ENCODE measurements at places on chromosomes 1 and 21.
A peak's percentile ranks its signal among the peaks of the same experiment; 100 is the strongest.

DNA sequence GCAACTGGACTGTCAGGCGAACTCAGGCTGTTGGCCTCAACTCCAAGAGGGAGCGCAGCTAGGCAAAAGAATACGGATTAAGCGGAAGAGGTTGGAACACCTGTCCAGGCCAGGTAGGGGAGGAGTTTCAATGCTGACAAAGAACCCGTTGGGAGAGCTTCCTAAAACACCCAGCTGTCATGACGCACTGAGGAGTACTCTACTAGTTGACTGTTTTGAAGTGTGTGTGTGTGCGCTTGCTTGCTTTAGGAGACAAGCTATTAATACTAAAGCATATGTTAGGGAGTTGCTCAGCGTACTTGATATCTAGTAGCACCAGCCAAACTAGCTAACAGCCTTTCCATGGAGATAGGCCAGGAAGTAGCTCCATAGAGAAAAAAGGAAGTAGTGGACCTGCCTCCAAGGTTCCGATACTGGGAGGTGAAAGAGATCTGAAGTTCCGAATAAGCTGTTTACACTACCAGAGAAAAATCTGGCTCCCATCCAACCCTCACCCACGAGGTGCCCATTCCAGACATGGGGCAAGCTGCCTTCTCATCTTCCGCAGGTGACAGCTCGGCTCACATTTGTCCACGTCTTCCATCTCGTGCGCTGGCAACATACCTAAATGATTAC is 974 bp upstream of the FNBP1L start:
- peak; percentile 48 for DNase-seq

DNA sequence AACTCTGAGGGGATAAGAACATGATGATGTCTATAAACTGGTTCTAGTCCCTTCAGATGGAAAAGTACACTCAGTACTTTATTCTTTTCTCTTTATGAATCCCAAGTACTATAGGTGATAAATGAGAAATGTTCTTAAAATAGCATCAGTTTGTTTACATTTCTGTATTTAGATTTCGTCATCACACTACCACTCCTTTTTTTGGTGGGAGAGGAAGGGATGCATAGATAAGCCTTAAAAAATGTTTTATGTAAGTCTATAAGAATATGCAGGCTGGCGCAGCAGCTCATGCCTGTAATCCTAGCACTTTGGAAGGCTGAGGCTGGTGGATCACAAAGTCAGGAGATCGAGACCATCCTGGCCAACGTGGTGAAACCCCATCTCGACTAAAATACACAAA is 144.8 kb downstream of the USP25 start:
- DNase-seq = no peak

DNA sequence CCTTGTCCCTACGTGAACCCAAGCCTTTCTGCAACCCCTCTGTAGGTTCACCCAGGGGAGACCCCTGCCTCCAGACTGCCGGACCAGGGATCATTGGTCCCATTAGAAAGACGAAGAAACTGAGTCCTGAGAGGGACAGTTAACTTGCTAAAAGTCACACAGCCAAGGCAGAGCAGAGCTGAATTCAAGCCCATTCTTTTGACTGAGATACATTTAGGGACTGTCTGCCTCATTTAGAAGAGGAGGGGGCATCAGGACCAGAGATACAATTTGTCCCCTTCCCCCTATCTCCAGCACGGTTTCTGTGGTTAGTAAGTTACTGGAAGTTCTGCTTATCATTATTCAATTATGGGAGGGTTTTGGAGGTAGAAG is 19.1 kb downstream of the KCNQ4 start:
- no peak for DNase-seq

GRCh38 chr21:21163904-21164303 is 165.7 kb downstream of the NCAM2 start:
- peak; percentile 69 for DNase-seq

DNA sequence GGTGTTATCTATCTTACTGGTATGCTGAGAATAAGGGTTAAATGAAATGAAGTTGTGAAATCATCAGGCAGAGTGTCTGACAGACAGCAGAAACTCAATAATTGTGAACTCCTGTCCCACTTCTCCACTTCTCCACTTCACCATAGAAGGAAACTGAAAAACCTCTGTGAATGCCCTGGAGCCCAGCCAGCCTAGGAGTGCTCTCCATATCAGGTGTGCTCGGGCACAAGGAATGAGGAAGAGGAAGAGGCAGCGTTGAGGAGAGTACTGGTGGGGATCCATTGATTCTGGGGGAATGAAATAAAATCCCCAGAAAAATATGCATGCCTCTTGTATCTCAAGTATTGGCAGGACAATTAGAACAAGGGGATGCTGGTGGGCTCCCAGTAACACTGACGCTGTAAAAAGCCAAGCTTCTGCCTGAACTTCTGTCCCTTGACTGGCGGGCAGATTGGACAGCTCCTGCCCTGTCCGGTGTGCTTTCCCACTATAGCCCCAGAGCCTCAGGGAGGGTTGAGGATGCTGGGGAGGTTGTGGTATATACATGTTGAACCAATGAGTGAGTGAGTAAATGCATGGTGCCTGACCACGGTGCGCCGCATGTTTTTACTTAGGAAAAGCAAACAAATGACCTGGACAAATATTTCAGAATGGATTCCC is 47.7 kb downstream of the NMNAT2 start:
- DNase-seq = no peak

GRCh38 chr1:67599085-67599484 is 85.9 kb upstream of the GADD45A start:
- DNase-seq = no peak

- DNase-seq = no peak
These were observed 123.2 kb downstream of the DMRTB1 start for GRCh38 chr1:53582211-53583020.

DNA sequence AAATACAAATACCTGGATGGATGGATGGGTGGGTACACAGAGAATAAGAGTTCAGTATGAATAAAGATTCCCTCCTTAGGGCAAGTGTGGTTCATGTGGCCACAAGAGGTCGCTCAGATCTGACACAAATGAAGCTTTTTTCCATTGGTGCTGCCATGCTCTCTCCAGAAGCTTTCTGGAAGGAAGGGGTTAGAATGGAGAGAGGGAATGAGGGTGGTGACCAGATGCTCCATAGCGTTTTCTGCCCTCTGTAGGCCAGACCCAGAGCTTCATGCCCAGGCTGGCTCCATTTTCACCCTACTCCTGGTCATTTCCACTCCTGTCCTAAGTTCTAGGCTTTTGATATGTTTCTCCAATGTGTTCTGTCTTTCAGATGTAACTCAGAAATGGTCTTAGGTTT is 3.3 kb upstream of the FCRL6 start:
- peak; percentile 80 for DNase-seq

- DNase-seq = peak; percentile 47
These were observed 324.4 kb downstream of the KCTD3 start for GRCh38 chr1:215891266-215892057.

GRCh38 chr1:180083164-180083563 is 71.5 kb upstream of the QSOX1 start:
- DNase-seq = no peak

GRCh38 chr1:201393076-201393475 is 6.0 kb downstream of the LAD1 start:
- DNase-seq = no peak

GRCh38 chr1:23562137-23562876 is 3.0 kb upstream of the ID3 start:
- DNase-seq = peak; percentile 94

GRCh38 chr21:33151941-33152731 is 77.6 kb upstream of the IFNAR2 start:
- DNase-seq = no peak

DNA sequence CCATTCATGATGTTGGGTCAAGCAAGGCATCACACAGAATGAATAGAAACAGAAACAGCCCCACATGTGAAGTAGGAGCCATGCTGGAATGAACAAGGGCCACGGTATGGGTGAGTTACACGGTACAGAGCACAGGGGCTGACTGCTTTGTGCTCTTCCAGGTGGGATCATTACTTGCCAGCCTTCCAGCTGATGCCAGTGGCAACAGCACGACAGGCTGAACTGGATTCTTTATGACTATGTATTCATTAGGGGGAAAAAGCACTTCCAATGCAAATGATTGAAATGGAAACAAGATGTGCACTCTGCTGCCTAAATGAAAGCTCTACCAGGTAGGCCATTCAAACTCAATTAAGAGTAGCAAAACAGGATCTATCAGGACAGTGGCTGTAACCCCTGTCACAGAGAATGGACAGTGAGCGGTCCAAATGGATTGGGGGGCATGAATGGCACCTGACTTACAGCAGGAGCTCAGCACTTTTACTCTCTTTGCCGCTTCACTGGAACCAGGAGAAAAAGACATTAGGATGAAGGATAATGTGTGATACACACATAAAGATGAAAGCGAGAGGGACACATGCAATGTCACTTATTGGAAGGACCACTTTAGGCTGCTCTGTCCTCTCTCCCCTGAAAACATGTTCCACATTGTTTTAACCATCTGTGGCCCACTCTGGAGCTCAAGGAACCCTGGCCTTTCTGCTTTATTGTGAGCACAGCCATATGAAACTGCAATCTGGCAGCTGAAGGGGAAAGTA is 23.4 kb upstream of the IRF2BP2 start:
- DNase-seq = no peak

- DNase-seq = peak; percentile 8
These were observed 68.4 kb upstream of the SSBP3 start for GRCh38 chr1:54474310-54475251.

DNA sequence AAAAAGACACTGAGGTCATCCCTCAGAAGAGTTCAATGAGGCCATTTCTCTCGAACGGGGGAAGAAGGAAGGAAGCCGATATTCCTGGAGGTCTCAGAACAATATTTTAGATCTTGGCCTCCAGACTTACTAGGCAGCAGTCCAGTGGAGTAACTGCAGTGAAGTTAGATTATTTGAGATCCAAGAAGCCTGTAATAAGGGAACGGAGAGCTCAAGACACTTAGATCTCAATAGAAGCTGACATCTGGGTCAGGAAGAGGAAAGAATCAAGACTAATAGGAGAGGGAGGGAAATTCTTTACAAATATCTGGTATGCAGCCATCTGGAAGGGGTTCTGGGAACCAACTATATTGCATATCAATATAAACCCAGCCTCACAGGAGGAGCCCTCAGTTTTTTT is 13.6 kb upstream of the ENAH start:
- DNase-seq = no peak

DNA sequence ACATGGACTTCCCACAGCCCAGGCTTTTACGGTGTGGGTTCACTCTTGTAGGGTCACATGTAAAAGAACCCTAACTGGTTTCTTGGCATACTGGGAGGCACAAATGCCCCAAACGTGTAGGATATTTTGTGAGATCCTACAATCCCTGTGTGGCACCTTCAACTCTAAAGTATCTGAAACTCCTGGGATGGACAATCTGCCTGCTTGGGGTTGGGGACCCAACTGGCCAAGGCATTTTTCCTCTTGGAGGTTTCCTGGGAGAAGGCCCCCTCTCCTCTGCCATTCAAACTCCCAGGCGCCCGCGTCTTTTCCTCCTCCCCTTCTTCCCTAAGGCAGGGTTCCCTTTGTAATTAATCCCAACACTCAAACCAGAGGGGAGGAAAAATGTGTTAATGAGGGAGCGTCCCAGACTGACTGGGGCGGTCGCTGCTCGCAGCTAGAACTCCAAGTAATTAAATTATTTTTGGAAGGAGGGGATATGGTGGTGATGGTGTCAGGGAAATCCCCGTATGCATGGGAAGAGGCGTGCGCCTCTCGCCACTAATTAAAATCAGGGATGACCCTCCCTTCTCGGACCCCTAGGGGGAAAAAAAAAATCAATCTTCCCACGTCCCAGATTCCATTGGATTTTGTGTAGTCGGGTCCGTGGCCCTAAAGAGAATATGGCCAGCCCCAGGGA is 681 bp upstream of the VANGL2 start:
- no peak for DNase-seq

DNA sequence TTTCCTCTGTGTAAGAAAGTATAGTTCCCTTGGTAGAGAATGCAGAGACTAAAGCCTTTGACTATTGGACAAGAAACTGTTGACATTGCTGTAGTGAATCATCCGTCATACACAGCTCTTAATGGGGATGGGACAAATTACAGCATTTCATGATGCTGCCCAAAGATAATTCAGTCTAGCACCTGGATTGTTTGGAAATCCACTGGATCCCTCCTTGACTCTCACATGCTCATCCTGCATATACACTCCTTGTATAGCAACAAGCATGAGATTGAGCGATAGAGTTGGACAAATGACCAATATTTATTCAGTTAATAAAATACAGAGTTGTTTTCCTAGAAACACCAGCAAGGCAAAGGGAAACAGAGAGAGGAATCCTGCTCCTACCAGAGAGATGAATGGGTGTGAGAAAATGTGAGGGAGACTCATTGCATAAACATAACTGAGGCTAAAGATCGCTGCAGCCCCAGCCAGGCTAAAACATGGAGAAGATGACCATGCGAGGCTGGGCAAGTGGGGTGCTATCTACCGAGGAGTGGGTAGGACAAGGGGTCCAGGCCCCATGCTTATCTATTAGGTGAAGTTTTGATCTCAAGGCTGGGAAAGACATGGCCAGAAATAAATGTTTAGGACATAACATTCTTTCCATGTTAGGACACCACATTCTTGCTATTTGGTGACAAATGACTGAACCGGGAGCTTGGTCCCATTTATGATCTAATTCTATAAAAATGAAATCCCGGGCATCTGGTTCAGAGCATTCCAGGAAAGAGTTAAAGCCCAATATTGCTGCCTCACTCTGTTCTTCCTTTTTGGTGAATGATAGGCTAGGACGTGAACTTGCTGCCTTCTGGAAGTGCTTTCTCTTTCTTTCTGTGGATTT is 153.2 kb downstream of the TGFB2 start:
- DNase-seq = no peak

DNA sequence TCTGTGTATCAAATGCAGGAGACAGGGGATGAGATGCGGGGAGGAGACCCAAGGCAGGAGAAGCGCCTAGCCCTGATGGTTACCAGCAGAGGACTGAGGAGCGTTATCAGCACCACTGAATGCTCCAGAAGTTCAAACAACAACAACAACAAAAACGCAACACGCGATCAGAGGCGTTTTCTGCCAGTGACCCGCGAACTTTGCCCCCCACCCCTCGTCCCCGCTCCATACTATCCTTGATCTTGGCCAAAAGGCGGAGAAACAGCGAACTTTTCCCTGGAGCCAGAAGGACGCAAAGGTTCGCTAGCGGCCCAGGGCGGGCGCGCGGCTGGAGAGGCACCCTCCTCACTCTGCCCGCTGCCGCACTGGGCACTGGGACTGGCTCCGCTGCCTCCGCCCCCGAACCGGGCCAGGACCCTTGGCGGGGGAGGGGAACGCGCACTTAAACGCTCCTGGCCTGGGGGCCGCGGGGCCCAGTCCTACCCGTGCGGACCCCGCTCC is 699 bp downstream of the ECHDC2 start:
- no peak for DNase-seq

DNA sequence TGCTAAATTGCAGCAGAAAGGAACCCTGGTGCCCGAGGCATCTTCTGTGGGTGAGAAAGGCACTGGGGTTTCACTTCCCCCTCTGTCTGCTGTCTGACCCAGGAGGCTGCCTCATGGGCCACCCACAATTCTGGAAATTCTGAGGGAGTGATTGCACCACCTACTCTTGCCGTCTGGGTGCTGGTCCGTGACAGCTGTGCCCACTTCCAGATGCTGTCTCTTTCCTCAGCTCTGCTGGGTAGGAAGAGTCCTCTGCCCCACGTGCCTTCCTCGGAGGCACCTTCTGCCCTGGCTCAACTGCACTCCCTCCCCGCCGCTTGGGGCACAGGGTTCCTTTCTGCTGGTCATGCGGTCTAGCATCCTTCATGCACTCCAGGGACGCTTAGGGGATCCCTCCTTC is 96.3 kb downstream of the ARHGEF10L start:
- DNase-seq = no peak

Data from NCI-H1092 treated with DMSO at 0.1 percent for 48 hours (cell line).